ENCODE measurements at places on chromosomes 1 and 21. TPM values are rescaled to one million over a fixed set of nuclear protein-coding genes. Genes with fewer than 3 reads are reported as not detected.

The ZNF644 gene
- 68.8 TPM for total RNA-seq

The MXRA8 gene
- 5.8 TPM for total RNA-seq

The ESRRG gene
- total RNA-seq: 1.5 TPM

The ARHGAP30 gene
- not detected for total RNA-seq

The INSRR gene
- not detected for total RNA-seq

The HLX gene
- total RNA-seq: 0.43 TPM

The UBE2G2 gene
- total RNA-seq: 111 TPM

The FCRL1 gene
- total RNA-seq: not detected

The NR5A2 gene
- total RNA-seq: not detected

The HMGN1 gene
- 589 TPM for total RNA-seq

The OR14K1 gene
- not detected for total RNA-seq

The ALX3 gene
- not detected for total RNA-seq

The CALML6 gene
- 0.57 TPM for total RNA-seq

The IL22RA1 gene
- not detected for total RNA-seq

The RAP1GAP gene
- 5.3 TPM for total RNA-seq

The PCBP3 gene
- total RNA-seq: 5.6 TPM

The TPTE gene
- not detected for total RNA-seq

The CR1L gene
- total RNA-seq: not detected

The TBX15 gene
- 3.2 TPM for total RNA-seq

The ZNF687 gene
- 34.9 TPM for total RNA-seq

The CHODL gene
- 0.96 TPM for total RNA-seq

All from neural crest cell (in vitro differentiated cells).